ENCODE measurements at places on chromosomes 16 and 17. TPM values are rescaled to one million over a fixed set of nuclear protein-coding genes. Genes with fewer than 3 reads are reported as not detected.
A peak's percentile ranks its signal among the peaks of the same experiment; 100 is the strongest.

DNA sequence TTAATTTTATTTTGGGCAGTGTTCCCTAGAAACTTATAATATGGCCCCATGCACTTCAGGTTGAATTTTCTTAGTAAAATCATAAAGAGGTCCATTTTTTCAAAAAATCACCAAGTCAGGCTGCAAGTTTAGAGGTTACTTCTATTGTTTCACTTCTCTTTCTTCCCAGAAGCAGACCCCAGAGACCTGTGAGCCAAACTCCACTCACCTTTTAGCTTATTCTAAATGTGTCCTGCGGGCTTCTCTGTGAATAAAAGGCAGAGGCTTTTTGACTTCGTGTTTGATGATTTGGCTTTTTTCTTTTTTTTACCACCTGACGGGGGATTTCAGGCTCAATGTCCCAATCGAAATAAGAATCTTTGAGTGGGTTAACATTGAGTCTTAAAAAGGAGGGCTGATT is 7.4 kb downstream of the PRKCB start:
- no peak for DNase-seq

GRCh38 chr16:73172241-73172972 is 124.5 kb upstream of the ZFHX3 start:
- peak; percentile 85 for DNase-seq

DNA sequence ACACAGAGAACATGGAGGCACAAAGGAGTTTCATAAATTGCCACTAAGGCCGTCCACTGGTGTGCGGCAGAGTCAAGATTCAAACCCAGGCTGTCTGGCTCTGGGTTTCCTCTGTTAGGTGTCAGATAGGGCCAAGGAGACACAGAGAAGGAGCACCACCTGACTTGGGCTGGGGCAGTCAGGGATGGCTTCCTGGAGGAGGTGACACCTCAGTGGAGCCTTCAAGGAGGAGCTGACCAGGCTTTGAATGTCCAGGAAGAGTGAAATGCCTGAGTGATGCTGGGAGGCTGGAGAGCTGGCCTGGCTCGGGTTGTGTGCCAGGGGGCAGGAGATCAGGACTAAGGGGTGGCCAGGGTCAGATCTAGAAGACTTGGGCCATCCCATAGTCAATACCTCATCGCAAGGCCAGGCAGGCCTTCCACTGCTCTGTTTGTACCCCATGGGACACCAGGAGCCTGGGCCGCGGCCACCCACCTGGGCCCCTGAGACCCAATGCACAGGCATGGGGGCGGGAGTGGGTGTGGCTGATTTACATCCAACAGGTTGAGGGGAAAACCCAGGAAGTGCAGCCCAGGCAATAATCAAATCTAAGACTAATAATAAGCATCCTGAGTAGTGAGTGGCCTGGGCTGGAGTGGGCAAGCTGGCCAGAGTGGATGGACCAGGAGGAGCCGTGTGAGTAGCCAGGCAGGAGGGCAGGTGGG is 73.7 kb downstream of the USP22 start:
- no peak for DNase-seq

DNA sequence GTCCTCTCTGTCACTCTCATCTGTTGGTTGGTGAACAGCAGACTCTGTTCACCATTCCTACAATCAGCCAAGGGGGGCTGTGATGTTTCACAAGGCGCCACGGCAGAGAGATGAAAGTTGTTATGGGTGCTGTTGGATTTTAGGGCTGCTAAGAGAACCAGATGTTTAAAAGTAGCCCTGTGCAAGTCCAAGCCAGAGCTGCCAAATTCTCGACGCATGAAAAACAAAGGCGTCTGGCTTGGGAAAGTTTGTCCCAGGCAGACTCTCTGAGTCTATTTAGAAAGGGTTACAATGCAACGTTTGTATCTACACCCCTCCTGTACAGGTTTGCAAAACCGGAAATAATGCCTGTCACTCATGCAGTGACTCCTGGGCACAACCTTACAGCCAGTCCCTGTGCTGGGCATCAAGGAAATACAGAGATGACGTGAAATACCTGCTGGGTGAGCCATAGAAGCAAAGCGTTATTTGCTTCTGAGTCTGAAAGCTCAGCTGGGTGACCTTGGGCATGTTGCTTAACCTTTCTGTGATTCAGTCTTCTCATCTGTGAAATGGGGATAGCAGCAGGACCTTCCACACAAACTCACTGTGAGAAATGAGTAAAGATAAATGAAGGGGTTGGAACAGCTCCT is 74.8 kb downstream of the XYLT1 start:
- DNase-seq, result no peak

- DNase-seq, result no peak
These were observed 2.6 kb downstream of the APRT start for GRCh38 chr16:88809068-88809675.

- DNase-seq, result no peak
These were observed 133.9 kb downstream of the PRKCB start for GRCh38 chr16:23969468-23970297.

The ADORA2B gene
- polyA plus RNA-seq, result 4.6 TPM

GRCh38 chr17:42519546-42520491 is 16.2 kb upstream of the NAGLU start:
- DNase-seq, result peak; percentile 88

- DNase-seq, result no peak
These were observed 160.5 kb upstream of the NOL11 start for GRCh38 chr17:67557052-67557845.

DNA sequence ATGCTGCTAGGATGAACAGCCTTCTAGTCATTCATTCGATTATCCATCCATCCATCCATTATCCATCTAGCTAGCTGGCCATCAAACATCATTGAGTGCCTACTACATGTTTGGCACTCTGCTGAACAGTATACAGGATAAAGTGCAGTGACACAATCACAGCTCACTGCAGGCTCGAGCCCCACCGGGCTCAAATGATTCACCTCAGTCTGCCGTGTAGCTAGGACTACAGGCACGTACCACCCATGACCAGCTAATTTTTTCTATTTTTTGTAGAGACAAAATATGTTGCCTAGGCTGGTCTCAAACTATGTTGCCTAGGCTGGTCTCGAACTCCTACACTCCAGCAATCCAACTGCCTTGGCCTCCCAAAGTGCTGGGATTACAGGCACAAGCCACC is 50.0 kb downstream of the SSH2 start:
- no peak for DNase-seq

GRCh38 chr16:78007121-78007520 is 15.2 kb upstream of the CLEC3A start:
- DNase-seq, result no peak

- DNase-seq, result no peak
These were observed 31.0 kb upstream of the RCVRN start for GRCh38 chr17:9936095-9936494.

The EVPL gene
- polyA plus RNA-seq, result 19.8 TPM

GRCh38 chr17:2214929-2215615 is 88.5 kb downstream of the SMG6 start:
- DNase-seq, result no peak

The GDPD3 gene
- 13.6 TPM for polyA plus RNA-seq

The C17orf113 gene
- 4.7 TPM for polyA plus RNA-seq

DNA sequence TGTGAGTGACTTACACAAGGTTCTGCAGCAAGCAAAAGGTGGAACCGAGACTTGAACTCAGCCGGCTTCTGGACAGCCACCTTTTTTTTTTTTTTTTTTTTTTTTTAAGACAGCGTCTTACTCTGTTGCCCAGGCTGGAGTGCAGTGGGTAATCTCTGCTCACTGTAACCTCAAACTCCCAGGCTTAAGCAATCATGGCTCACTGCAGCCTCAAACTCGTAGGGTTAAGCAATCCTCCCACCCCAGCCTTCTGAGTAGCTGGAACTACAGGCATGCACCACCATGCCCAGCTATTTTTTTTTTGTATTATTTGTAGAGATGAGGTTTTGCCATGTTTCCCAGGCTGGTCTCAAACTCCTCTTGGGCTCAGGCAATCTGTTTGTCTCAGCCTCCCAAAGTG is 55.2 kb upstream of the GOT2 start:
- no peak for DNase-seq

- DNase-seq, result no peak
These were observed 124.0 kb downstream of the NLK start for GRCh38 chr17:28166478-28166877.

DNA sequence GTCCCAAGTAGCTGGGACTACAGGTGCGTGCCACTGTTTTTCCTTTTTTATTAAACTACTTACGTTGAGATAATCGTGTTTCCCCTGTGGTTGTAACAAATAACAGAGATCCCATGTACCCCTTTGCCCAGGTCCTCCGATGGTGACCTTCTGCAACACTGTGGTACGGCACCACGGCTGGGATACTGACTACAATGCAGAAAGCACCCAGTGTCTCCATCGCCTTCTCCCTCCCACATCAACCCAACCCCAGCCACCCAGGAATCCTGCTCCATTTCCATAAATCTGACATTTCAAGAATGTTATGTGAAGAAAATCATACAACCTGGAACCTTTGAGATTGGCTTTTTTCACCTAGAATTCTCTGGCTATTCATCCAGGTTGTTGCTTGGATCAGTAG is 22.1 kb downstream of the MPRIP start:
- no peak for DNase-seq

GRCh38 chr16:27903046-27903655 is 160.4 kb downstream of the GSG1L start:
- no peak for DNase-seq

Data from left kidney (tissue), 8 donors.